ENCODE measurements at places on chromosomes 7 and 10.
A peak's percentile ranks its signal among the peaks of the same experiment; 100 is the strongest.

- no peak for DNase-seq
Observed at GRCh38 chr10:35462491-35462934, 126.2 kb downstream of the CCNY start.

- DNase-seq, result no peak
Observed at GRCh38 chr7:129053938-129054437, 923 bp downstream of the TNPO3 start.

- DNase-seq, result peak; percentile 65
Observed at GRCh38 chr10:22345301-22346095, at the start of gene SPAG6. TSS of gene SPAG6 (plus strand) at chr10:22345496. CDS start at chr10:22345612, 116 bp downstream.

GRCh38 chr7:29889288-29889687, 83.0 kb downstream of the WIPF3 start:
- no peak for DNase-seq

GRCh38 chr7:73899731-73900142, 38.8 kb downstream of the TMEM270 start:
- no peak for DNase-seq

DNA sequence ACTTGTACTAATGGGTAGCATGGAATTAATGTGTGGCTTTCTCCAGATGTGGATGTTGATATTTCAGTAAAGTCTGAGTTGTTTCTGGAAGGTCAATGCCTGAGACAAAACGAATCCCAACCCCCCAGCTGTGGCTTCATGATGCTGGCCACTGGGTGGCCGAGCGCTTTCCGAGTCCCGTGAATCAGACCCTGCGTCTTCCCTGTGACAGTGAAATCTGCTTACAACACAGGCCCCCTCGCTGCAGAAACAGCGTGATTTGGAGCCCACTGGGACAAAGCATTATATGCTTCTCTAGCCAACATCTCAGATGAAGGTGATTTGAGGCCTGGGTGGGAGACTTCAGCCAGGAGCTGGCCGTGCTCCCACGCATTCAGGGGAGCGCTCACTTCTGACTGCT, 124.7 kb downstream of the WDR37 start:
- no peak for DNase-seq

- DNase-seq, result no peak
Observed at GRCh38 chr7:128410451-128410753, 620 bp upstream of the IMPDH1 start.

DNA sequence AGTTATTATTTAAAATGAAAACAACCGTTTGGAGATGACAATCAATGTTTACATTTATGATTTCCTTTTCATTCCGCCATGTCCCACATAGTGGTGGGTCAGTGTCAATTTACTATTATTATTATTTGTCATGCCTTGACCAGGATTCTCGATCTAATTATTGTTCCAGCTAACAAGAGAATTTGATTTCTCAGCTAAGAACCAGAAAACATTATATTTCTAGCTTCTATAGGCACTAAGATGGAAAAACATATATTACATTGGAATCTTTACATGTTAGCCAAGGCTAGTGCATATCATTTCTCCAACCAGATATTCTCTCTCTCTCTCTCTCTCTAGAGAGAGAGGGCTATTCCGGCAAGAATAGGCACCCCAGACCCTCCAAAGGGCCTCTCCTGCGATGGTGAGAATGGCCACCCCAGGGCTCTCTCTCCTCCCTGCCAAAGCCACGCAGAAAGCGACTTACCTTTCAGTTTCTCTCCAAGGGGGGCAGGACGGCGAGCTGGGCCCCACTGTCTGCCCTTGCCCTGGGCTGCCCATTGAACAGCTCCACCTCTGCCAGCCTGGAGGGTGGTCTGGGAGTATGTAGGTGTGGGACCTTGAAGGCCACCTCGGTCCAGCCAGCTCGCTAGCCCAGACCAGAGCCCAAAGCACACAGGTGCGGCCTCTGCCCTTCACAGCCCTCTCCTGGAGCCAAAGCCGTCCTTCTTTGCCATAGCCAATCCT, 2.4 kb downstream of the HOXA3 start:
- DNase-seq, result peak; percentile 17

GRCh38 chr7:30877015-30877769, 34.5 kb upstream of the AQP1 start:
- no peak for DNase-seq

GRCh38 chr10:131774681-131775085, 126.1 kb upstream of the PPP2R2D start:
- no peak for DNase-seq

GRCh38 chr7:36082910-36083309, 70.1 kb upstream of the EEPD1 start:
- no peak for DNase-seq

DNA sequence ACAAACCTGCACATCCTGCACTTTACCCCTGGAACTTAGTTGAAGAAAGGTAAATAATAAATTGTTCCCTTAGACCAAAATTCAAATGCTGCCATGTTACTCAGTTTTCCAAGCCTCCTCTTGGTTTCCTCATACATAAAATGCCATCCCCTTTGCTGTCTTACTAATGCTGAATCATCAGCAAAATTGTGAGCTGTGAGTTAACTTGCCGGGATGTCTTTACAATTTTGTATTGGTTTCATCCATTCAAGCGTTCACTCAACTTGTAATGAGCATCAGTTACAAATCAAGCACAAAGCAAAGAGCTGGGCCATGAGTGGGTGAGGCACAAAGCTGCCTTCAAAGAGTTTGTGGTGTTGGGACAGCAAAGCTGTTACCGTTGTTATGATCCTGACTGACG, 395.8 kb upstream of the ZMIZ1 start:
- DNase-seq, result no peak

DNA sequence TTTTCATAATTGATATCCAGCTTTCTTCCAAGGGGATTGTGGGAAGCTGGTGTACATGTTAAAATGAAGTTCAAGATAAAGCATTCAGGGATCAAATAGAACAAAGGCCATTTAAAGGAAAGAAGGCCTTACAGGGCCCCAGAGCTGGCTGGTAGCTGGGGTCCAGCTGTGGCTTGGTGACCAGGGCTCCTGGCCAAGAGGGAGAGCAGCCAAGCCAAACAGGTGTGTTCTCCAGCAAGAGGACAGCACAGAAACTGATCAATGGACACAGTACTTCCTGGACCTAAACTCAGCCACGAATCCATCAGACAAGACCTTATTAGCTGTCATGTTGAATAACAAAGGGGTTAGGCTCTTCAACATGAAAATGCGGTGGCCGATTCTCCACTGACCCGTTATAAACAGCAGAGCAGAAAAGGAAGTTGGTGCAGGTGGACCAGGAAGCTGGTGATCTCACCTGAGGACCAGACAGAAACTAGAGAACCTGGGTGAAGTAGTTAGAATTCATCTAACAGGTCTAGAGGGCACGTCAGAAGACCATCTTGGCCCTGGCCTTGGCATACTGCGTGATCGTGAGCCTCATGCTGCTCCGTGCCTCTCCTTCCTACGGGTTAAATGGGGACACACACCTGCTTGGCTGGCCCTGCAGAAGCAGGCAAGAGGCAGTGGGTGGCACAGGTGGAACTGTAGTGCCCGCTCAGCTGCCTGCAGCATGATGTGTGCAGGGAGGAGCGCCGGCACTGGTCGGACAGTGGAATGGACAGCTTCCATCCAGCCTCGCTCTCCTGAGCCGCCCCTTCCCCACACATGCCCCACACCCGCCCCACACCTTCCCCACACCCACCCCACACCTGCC, 53.8 kb downstream of the PARP12 start:
- no peak for DNase-seq

- no peak for DNase-seq
Observed at GRCh38 chr10:80512031-80512526, 25.6 kb upstream of the SH2D4B start.

- DNase-seq, result no peak
Observed at GRCh38 chr7:124812764-124813163, 47.2 kb upstream of the GPR37 start.

DNA sequence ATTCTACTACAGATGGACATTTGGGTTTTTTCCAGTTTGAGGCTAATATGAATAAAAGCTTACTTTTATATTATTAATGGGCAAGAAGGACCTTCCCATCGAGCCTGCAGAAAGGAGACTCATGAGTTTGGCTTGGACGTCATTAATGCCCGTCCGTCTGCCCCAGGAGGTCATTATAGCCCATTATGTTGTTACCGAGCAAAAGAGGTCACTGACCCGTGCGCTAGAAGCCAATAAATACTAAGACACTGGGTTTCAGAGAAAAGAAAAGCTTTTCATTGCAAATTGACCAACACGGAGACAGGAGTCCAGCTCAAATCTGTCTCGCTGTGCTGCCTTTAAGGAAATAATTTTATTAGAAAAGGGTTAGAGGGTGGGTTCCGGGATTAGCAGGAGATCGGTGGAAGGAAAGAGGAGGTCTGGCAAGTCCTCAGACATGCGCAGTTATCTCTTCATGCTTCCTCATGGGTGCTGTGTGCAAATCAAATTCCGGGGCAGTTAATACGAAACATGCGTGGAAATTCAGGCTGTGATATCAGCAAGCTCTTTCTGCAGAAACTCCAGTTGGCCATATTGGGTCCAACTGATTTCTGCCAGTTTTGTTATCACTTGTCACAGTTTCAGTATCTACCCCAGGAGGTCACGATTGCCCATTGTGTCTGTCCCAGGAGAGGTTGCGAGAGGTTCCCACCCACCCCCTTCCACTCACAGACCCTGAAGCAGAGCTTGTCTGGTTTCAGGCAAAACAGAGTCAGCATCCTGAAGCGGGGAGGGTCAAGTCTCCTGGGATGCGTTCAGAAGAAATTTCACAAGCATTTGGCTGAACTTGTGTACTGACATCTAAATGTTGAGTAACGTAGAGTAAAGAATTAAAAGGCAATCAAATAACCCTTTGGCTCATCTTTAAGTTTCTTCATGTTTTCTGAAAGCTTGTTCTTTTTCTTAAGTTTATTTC, 1.1 kb upstream of the GALNTL5 start:
- no peak for DNase-seq

GRCh38 chr7:121557034-121557892, 161.2 kb upstream of the FAM3C start:
- DNase-seq, result no peak

GRCh38 chr7:95881597-95881996, 109.2 kb downstream of the DYNC1I1 start:
- no peak for DNase-seq

DNA sequence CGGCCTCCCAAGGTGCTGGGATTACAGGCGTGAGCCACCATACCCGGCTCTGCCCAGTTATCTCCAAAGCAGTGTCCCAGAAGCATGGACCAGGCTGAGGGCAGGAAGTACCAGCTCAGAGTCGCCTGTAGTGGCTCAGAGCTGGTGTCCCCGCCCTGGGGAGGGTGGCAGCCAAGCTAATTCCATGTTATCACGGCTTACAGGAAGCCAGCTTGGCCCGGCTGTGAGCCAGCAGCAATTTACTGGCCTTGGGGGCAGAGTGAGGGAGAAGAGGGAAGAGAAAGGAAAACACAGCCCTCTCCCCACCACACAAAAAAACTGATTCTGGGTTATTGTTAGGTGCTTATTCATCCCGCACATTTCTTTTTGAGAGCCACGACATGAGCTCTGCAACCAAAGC, 88.1 kb downstream of the HIP1 start:
- DNase-seq, result no peak

- peak; percentile 50 for DNase-seq
Observed at GRCh38 chr10:30591249-30591670, 38.3 kb downstream of the LYZL2 start.

GRCh38 chr10:986881-987619, 1.2 kb upstream of the GTPBP4 start:
- DNase-seq, result no peak

DNA sequence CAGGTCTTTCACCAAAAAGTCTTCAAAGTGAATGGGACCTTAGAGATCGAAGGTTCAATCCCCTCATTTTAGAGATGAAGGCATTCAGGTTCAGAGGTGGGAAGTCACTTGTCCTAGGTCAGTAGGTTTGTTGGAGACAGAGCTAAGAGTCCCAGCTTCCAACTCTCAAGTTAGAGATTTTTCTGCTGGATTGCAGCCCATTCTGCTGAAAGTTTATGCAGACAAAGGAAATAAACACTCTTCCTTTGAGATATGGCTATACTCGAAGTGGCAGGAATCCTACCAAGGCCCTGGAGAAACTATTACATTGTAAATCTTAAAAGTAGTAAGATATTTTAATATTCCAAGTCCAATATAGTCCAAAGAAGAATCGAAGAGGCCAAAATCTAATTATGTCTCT, 64.4 kb downstream of the LYZL1 start:
- DNase-seq, result no peak

GRCh38 chr7:1754345-1754908, 84.3 kb downstream of the ELFN1 start:
- DNase-seq, result no peak

DNA sequence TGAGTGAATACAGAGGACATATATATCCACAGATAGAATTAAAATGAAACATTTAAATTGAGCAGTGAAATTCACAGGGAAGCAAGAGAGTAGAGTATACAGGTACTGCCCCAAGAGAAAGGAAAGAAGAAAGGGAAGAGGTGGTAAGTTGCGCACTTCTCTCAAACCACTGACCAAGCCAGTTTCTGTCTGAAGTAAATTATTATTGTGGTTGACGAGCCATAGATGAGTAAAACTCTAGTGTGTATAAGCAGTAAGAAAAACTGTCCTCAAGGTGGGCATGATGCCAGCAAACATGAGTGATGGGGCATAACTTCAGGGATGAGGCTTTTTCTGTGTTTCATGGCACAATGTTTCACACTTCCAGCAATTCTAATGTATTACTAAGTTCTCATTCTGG, 4.4 kb upstream of the BET1 start:
- no peak for DNase-seq

- DNase-seq, result no peak
Observed at GRCh38 chr7:75986147-75986781, 8.1 kb downstream of the TMEM120A start.

GRCh38 chr10:86968271-86968993, at the start of gene ADIRF:
TSS of gene ADIRF (plus strand) at chr10:86968482. CDS start at chr10:86968545, 63 bp downstream.
- DNase-seq, result no peak

GRCh38 chr7:30278376-30278775, 6.0 kb upstream of the ZNRF2 start:
- DNase-seq, result no peak

DNA sequence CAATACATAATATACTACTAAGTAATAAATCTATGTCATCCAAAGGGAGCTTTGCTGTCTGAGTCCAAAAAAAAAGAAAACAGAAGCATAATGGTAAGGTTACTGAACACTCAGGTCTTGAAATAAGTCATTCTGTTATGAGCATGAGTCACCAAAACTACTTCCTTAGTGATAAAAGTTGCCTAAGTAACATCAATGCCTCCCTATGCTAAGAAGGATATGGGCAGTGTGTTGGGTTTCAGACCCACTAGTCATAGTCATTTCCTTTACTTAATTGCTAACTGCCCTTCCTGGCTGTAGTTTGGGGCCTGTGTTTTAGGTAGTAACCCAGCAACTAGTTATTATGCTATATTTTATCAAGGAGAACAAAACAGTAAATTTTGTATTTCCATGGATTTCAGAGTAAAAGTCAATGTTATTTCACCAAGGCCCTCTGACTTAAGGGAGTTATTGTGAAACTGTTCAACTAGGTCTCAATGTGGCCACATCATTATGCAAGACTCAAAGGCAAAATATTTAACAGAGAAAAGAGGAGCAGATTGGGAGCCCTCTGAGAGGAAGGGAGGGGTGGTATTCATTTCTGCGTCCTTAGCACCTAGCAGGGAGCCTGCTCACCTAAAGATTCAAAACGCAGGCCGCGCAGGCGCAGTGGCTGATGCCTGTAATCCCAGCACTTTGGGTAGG, 11.7 kb upstream of the VIM start:
- no peak for DNase-seq

- no peak for DNase-seq
Observed at GRCh38 chr7:122038134-122038533, 105.9 kb downstream of the AASS start.

Data from activated T-cell treated with anti-CD3 and anti-CD28 coated beads, Interleukin-2, amount 50 U/mL, for 48 hours (primary cell).